ENCODE measurements at places on chromosomes 13 and 19.

GRCh38 chr19:55704494-55705245 lies 29.6 kb downstream of the EPN1 start:
- DNase-seq = no peak

DNA sequence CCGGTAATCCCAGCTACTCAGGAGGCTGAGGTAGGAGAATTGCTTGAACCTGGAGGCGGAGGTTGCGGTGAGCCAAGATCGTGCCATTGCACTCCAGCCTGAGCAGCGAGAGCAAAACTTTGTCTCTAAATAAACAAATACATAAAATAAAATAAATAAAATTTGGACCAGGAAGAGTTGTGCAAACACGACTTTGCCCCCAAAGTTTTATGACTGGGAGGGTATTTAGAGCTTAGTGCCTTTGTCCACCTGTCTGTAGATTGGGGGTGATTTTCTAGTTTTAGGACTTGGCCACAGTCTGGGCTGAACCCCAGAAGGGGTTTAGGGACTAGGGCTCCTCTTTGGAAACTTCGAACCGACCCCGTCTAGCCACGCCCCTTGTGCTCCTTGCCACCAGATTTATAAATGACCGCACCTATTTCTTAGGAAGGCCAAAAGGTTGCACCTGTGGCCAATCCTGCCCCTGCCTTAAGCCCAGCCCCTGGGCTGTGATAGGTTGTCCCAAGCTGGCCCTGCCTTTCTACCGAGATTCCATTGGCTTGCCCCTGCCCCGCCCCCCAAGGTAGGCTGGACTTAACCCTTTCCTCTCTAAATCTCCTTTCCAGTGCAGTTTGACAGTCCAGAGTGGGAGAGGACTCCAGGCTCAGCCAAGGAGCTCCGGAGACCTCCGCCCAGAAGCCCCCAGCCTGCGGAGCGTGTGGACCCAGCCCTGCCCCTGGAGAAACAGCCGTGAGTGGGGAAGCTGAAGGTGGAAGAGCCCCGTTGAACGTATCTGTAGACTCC lies 5.3 kb downstream of the SHD start:
- no peak for DNase-seq

DNA sequence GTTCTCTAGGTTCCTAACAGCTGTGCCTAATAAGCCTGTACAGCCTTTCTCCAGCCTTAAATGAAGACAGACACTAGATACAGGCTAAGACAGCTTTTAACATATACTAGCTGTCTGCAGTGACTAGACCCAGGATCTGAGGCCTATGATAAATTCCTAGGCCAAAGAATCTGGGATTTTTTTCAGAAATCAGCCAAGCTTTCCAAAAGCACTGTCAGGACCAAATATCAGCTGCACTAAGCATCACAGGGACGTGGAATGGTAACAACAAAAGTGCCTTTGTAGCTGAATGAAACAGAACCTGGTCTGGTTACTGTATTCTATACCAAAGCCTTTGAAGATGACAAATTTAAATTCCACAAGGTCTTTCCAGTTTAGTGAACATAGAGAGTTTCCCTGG lies 77.9 kb upstream of the DOCK9 start:
- no peak for DNase-seq

- no peak for DNase-seq
Observed at GRCh38 chr19:623974-624373, 9.4 kb downstream of the POLRMT start.

GRCh38 chr19:28701491-28701890 lies 511.5 kb downstream of the UQCRFS1 start:
- DNase-seq = no peak

GRCh38 chr19:24054044-24054935 lies 32.7 kb upstream of the ZNF254 start:
- DNase-seq = no peak

GRCh38 chr13:98677398-98677797 lies 75.1 kb downstream of the SLC15A1 start:
- DNase-seq = no peak

DNA sequence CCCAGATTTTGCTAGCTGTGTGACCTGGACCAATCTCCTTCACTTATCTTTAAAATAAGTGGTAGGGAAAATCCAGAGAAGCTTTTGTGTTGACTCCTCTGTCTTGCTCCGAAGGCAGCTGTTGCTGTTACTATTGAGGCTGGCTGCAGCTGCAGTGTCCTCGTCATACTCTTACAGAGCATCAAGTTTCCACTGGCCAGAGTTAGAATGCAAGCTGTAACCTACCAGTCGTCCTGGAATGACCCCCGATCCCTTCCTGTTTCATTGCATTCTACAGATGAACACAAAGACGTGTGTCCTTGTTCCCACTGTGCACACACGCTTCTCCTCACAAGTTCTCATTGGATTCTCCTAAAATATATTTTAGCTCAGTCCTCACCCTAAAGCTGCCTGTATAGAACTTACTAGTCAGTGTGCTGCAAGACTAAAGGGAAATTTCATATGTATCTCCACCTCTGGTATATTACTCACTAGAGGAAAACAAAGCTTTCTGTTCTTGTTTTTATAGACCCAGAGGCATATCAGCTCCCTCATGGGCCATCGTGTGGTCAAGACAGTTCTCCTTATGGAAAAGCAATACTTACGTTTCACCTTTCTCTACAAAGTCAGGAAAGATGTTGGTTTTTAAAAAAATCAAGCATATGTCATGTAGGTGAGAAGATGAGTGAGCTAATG lies 589.8 kb downstream of the LMO7 start:
- DNase-seq = no peak

DNA sequence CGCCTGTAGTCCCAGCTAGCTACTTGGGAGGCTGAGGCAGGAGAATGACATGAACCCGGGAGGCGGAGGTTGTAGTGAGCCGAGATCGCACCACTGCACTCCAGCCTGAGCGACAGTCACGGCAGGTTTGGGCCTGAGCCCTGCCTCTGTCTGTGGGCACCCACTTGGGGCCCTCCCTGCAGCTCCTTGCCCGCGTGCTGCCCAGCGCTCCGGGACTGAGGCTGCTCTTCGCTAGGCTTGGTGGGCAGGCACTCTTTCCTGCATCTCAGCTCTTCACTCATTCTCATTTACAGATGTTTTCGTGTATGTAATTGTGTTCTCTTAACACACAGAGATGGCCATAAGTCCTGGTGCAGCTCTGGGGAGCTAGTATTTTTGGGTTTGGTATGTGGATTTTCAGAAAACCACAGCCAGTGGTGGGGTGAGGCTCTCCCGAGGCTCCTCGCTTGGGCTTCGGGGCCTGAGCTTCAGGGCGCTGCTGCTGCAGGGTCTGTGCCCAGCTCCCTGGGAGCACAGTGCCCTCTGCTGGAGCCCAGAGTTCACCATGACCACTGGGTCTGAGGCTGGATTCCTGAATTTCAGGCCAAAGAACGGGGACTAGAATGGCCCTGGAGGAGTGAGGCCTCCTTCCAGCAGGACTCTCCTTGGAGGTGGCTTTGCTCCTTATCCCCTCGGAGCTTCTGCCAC lies 15.2 kb downstream of the UPF1 start:
- peak; percentile 27 for DNase-seq

DNA sequence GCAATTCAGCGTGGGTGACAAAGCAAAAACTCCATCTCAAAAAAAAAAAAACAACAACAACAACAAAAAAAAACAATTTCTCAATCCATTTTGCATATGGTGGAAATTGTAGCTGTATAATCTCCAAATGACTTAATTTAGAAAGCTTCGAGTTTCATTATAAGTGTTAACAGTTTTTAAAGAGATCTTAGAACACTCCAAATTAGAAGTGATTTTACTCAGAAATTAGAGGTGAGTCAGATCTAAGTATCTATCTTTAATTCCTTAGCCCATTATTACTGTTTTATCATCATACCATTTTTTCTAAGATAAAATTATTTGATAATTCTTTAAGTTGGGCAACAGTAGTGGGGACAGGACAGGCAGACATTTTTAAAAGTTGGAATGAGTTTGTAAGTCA lies 60.5 kb downstream of the ZMYM2 start:
- no peak for DNase-seq

GRCh38 chr19:41023193-41023592 lies 32.1 kb downstream of the CYP2B6 start:
- DNase-seq = no peak

DNA sequence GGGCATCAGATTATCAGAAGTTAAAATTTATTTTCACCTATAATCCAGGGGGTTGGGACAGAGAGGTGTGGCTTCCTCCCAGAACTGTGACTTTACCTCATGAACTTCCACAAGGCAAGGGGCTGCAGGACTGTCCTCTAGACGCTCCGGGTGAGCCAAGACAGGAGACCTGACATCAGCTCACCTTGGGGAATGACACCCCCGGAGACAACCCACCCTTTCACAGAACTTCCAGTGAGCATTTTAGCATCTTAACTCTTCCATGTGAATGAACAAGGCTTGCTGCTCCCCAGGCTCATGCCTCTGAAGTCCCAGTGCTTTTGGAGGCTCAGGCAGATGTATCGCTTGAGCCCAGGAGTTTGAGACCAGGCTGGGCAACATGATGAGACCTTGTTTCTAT lies 29.4 kb upstream of the TFDP1 start:
- no peak for DNase-seq

DNA sequence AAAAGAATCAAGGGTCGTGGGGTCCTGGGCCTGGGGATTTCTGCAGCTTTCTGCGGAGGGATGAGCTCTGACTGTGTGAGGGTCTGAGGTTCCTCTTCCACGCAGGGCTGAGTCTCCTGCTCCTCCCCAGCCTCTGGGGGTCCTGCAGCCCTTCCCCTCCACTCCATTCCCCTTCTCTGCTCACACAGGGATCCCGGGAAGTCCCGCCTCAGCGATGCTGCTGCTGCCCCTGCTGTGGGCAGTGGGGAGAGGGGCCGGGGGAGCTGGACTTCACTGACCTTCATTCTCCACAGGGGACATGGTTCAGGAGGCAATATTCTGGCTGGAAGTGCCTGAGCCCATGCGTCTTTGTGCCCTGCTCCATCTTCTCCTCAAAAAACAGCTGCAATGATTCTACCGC lies 26.2 kb upstream of the CD33 start:
- no peak for DNase-seq

GRCh38 chr13:110227864-110228643 lies 78.9 kb downstream of the COL4A1 start:
- no peak for DNase-seq

- no peak for DNase-seq
Observed at GRCh38 chr13:75256922-75257321, 225.0 kb downstream of the TBC1D4 start.

Data from GOT3 (cell line).